ENCODE measurements at places on chromosomes 2 and 18.

DNA sequence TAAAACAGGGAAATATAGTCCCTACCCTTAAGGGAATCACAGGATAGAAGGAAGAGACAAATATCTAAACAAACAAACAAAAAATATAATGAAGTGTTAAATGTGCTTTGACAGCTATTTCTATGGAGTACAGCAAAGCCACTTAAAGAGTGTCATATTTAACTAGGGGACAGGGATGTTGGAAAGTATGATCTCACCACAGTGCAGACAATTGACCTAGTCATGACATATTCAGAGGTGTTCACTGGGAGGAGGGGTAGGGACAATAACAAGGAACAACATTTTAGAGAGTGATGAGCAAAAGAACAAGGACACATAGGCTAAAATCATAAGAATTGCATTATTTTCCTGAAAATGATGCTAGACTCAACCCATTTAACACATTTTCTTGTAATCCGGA is 107.5 kb downstream of the TMEM163 start:
- DNase-seq, result no peak

- no peak for DNase-seq
Observed at GRCh38 chr2:69693059-69693774, 48.7 kb upstream of the ANXA4 start.

GRCh38 chr18:48813833-48814489 is 136.8 kb downstream of the SMAD7 start:
- no peak for DNase-seq

GRCh38 chr18:59957957-59958356 is 58.2 kb downstream of the PMAIP1 start:
- no peak for DNase-seq

DNA sequence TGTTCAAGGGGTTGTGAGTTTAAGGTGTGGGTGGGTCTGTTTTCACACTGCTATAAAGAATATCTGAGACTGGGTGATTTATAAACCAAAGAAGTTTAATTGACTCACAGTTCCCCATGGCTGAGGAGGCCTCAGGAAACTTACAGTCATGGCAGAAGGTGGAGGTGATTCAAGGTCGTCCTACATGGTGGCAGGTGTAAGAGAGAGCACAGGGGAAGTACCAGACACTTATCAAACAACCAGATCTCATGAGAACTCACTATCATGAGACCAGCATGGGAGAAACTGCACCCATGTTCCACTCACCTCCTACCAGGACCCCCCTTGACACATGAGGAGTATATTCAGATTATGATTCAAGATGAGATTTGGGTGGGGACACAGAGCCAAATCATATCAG is 38.0 kb downstream of the RHBDD1 start:
- peak; percentile 3 for DNase-seq

DNA sequence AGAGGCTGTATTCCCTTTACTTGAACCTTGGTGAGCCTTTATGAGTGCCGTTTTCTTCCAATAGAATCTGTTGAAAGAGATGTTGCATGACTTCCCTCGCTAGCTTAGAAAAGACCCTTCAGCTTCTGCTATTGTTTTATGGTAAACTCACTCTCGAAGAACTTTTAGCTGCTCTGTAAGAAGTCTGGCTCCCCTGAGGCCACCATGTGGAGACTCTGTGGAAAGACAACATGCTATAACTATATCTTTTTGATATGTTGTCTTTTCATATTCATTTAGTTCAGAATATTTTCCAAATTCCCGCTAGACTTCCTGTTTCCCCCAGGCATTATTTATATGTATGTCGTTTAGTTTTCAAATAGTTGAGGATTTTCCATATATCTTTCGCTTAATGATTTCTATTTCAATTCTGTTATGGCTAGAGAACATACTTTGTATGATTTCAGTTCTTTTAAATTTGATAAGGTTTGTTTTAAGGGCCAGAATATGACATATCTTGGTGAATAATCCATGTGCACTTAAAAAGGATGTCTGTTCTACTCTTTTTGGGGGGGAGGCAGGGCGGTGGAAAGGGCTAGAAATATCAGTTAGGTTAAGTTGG is 64.1 kb downstream of the PTPN4 start:
- DNase-seq, result no peak
